Lung (tissue), 17 donors: ENCODE measurements at places on chromosomes 5 and 9. TPM values are rescaled to one million over a fixed set of nuclear protein-coding genes. Genes with fewer than 3 reads are reported as not detected.

DNA sequence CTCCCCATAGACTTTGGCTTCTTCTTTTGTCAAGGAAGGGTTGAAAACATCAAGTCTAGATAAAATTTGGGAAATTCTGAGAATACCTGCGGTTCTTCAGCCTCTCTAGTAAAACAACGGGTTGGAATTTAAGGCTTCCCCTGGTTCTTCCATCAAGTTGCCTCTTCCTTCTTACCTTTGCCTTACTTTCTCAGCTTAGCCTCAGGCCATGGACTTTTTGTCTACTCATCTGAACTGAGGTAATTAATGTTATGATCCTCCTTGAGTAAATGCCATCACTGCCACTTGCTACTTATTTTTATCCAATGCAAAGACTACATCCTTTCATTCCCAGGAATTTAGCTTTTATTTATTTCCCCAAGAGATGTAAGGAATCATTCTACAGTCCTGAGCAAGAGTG, 184.4 kb downstream of the MPDZ start:
- H3K4me3 ChIP-seq = no peak overlapping the region
- H3K27ac ChIP-seq = no peak overlapping the region
- no peaks in the 10 kb centered on the region for H3K27me3 ChIP-seq
- no peaks in the 10 kb centered on the region for H3K4me1 ChIP-seq
- no peak for DNase-seq

DNA sequence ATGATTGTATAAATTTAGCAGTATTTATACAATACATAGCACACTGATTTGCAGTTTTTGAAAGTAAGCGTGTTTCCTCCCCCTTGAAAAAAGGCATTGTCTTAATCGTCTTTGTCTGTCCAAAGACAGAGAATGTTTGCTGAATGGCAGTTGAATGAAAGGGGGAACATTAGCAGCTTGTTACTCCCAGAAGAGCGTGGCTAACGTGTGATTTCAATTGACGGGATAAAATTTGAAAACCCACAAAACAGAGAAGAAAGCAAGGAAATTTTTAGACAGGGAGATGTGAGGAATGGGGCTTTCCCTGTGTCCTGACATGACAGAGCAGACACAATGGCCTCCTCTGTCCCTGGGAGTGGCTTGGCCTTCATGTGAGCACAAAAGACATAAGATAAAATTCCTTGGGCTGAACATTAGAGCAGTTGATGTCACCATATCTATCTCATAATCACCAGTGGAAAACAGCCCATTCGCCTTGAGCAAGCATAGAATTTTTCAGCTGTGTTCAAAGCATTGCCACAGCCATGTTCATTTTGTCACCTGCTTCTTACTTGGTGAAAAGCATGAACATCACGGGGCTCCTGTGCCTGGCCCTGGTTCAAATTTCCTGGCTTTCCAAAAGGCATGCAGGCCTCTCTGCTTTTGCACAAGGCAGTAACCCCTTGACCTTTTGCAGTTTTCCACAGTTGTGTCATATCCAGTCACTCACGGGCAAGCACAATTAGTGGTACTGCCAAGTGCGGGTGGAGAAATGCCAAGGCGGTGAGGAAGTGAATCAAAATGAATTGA, 126.9 kb downstream of the TLE1 start:
- H3K4me3 ChIP-seq = no peak overlapping the region
- no peaks in the 10 kb centered on the region for H3K27me3 ChIP-seq
- peaks cover 18% of the 10 kb centered on the region for H3K4me1 ChIP-seq
- H3K36me3 ChIP-seq = no peaks in the 10 kb centered on the region

F12 gene
- total RNA-seq = 1.4 TPM

SLC6A3 gene
- 0.85 TPM for total RNA-seq

CTNND2 gene
- 2.2 TPM for total RNA-seq

GRCh38 chr9:93827545-93828330, 127.4 kb downstream of the BARX1 start:
- no peak overlapping the region for H3K27ac ChIP-seq
- peak; percentile 73 for DNase-seq
- H3K36me3 ChIP-seq = no peaks in the 10 kb centered on the region
- no peaks in the 10 kb centered on the region for H3K4me1 ChIP-seq
- H3K27me3 ChIP-seq = no peaks in the 10 kb centered on the region
- no peak overlapping the region for H3K4me3 ChIP-seq

GRCh38 chr5:119597728-119598298, 31.5 kb upstream of the FAM170A start:
- no peak overlapping the region for H3K4me3 ChIP-seq
- no peaks in the 10 kb centered on the region for H3K4me1 ChIP-seq
- DNase-seq = no peak
- no peaks in the 10 kb centered on the region for H3K36me3 ChIP-seq
- no peaks in the 10 kb centered on the region for H3K27me3 ChIP-seq

TRIP13 gene
- 3.3 TPM for total RNA-seq

- H3K4me1 ChIP-seq = peaks cover 8% of the 10 kb centered on the region
- no peaks in the 10 kb centered on the region for H3K27me3 ChIP-seq
- no peak overlapping the region for H3K4me3 ChIP-seq
- no peak for DNase-seq
Observed at GRCh38 chr9:111910428-111910827, 13.8 kb downstream of the UGCG start.

SNX2 gene
- 102 TPM for total RNA-seq

RORB gene
- total RNA-seq = 0.40 TPM

GRCh38 chr9:75664597-75664996, 225.9 kb upstream of the PCSK5 start:
- DNase-seq = no peak
- H3K27ac ChIP-seq = no peak overlapping the region
- no peaks in the 10 kb centered on the region for H3K4me1 ChIP-seq
- no peaks in the 10 kb centered on the region for H3K36me3 ChIP-seq
- no peak overlapping the region for H3K4me3 ChIP-seq

GRCh38 chr9:17004500-17004899, 130.3 kb upstream of the CNTLN start:
- H3K36me3 ChIP-seq = no peaks in the 10 kb centered on the region
- no peak overlapping the region for H3K27ac ChIP-seq
- H3K4me1 ChIP-seq = no peaks in the 10 kb centered on the region
- H3K27me3 ChIP-seq = no peaks in the 10 kb centered on the region

- DNase-seq = no peak
- no peak overlapping the region for H3K27ac ChIP-seq
- no peaks in the 10 kb centered on the region for H3K27me3 ChIP-seq
- no peak overlapping the region for H3K4me3 ChIP-seq
- no peaks in the 10 kb centered on the region for H3K4me1 ChIP-seq
Observed at GRCh38 chr9:84852617-84853301, 183.2 kb downstream of the NTRK2 start.

- DNase-seq = no peak
- no peak overlapping the region for H3K4me3 ChIP-seq
- H3K27ac ChIP-seq = no peak overlapping the region
- no peaks in the 10 kb centered on the region for H3K27me3 ChIP-seq
- H3K4me1 ChIP-seq = peaks cover 11% of the 10 kb centered on the region
Observed at GRCh38 chr9:6763244-6763643, 5.5 kb downstream of the KDM4C start.

DNA sequence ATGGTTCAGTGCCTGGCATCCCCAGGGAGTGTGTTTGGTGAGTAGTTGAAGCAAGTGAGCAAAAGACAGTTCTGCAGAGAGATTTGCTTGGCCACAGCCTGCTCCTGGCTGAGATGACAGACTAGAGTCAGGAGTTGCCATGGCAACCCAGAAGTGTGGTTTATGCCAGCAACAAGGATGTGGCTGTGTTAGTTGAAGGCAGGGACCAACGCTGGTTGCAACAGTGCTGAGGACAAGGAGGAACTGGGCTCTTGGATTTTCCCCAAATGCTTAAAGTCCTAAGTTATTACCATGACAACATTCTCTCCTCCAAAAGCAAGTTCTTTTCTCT, 2.7 kb downstream of the NXNL2 start:
- no peaks in the 10 kb centered on the region for H3K36me3 ChIP-seq
- no peak overlapping the region for H3K27ac ChIP-seq

DNA sequence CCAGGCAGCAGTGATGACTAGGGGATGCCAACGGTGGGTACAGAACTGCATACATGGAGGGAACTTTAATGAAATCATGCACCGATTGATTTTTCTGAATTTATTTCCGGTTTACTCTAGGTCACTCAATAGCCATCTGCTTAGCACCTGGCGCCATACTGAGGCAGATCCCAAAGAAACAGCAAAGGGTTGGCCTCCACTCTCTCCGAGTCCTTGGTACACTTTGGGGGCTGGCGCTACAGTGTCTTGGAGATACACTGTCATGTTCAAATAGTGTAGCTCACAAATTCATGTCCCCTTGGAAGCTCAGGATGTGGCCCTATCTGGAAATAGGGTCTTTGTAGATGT, 116.3 kb downstream of the BOD1 start:
- no peaks in the 10 kb centered on the region for H3K27me3 ChIP-seq
- DNase-seq = no peak
- no peaks in the 10 kb centered on the region for H3K4me1 ChIP-seq

DNA sequence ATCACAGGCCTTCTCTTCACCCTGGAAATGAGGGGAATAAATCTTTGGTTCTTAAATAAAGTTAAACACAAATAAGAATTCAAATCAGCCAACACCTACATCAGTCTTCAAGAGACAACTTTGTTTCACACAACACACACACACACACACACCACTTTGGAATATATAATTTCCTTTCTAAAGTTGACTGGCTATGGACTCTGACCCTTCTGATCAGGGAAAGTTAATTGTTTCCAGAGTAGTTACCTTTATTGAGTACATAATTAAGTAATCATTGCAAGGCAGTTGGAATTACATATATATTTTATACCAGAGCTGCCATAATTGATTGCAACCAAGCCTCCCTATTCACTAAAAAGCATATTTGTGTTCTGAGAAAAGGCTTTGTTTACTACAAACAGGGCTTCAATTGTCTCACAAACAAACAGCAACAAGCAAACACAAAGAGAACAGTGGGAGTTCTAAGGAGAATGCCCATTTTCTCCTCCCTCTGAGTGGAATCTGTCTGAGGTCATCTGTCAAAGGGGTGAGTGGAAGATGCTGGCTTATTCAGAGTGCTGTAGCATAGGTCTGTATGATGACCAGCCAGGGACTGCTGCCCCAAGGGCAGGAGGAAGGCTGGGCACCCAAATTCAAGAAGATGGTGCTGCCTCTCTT, 136.6 kb downstream of the SEMA6A start:
- H3K27ac ChIP-seq = peak overlapping the region; percentile 20
- H3K27me3 ChIP-seq = no peaks in the 10 kb centered on the region
- no peaks in the 10 kb centered on the region for H3K4me1 ChIP-seq

C5orf52 gene
- total RNA-seq = not detected

GRCh38 chr5:37002176-37002751, 125.7 kb downstream of the NIPBL start:
- H3K4me1 ChIP-seq = no peaks in the 10 kb centered on the region
- H3K36me3 ChIP-seq = peaks cover 9% of the 10 kb centered on the region
- H3K4me3 ChIP-seq = no peak overlapping the region
- no peak for DNase-seq
- no peak overlapping the region for H3K27ac ChIP-seq
- no peaks in the 10 kb centered on the region for H3K27me3 ChIP-seq

DNA sequence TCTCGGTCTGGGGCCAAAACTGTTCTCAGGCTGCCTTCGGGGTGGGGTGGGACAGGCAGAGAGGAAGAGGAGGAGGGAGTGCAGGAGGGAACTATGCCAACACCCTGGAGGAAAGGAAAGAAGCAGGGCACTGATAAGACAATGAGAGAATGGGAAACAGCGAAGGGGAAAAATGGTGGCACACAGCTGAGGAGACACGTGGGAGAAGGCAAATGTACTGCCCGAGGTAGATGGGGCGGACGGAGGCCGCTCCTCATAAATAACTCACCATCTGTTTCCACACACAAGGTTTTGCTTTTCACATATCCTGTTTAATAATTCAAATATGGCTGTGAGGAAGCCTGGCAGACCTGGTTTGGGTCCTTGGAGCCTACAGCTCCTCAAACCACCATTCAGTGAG, 148.2 kb upstream of the LRRTM2 start:
- no peak overlapping the region for H3K4me3 ChIP-seq
- H3K36me3 ChIP-seq = no peaks in the 10 kb centered on the region
- H3K4me1 ChIP-seq = no peaks in the 10 kb centered on the region
- H3K27ac ChIP-seq = no peak overlapping the region

- H3K27me3 ChIP-seq = no peaks in the 10 kb centered on the region
- no peaks in the 10 kb centered on the region for H3K36me3 ChIP-seq
- H3K4me3 ChIP-seq = no peak overlapping the region
- no peaks in the 10 kb centered on the region for H3K4me1 ChIP-seq
Observed at GRCh38 chr9:96281641-96282040, 20.3 kb downstream of the HSD17B3 start.

- H3K27me3 ChIP-seq = peaks cover 86% of the 10 kb centered on the region
- no peak for DNase-seq
- no peak overlapping the region for H3K27ac ChIP-seq
Observed at GRCh38 chr5:135539430-135540005, 3.8 kb upstream of the NEUROG1 start.

DNA sequence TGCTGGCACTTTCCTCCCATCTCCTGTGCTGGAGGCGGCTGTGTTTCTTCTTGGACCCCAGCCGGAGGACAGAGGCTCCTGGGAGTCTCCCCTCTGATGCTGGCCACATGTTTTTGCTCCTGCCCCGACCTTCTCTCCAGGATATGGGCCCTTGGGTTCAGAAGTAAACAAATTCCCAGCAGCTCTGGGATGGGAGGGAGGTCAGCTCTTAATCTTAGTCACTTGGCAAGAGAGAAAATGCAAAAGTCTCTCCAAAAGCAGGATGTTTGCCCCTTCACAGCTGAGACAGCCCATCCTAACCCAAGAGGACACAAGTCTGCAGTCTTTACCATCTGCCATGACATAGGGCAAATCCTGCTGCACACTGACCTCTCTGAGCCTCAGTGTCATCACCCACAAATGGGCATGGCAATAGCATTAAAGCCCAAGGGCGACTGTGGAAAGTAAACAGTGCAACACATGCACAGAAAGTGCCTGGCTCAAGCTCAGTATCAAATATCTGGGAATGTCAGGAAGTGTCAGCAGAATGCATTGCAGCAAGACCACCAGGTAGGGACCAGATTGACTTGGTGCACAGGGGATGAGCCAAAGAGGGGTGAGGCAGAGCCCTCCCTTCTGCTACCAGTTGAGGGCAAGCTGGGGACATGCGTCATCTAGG, 117.0 kb upstream of the CXCL14 start:
- peaks cover 3% of the 10 kb centered on the region for H3K4me1 ChIP-seq
- DNase-seq = no peak
- no peaks in the 10 kb centered on the region for H3K27me3 ChIP-seq
- no peak overlapping the region for H3K4me3 ChIP-seq

GRCh38 chr5:61910771-61911170, 395.2 kb upstream of the KIF2A start:
- no peaks in the 10 kb centered on the region for H3K4me1 ChIP-seq
- H3K4me3 ChIP-seq = no peak overlapping the region
- H3K27me3 ChIP-seq = no peaks in the 10 kb centered on the region
- DNase-seq = no peak
- H3K36me3 ChIP-seq = no peaks in the 10 kb centered on the region

DNA sequence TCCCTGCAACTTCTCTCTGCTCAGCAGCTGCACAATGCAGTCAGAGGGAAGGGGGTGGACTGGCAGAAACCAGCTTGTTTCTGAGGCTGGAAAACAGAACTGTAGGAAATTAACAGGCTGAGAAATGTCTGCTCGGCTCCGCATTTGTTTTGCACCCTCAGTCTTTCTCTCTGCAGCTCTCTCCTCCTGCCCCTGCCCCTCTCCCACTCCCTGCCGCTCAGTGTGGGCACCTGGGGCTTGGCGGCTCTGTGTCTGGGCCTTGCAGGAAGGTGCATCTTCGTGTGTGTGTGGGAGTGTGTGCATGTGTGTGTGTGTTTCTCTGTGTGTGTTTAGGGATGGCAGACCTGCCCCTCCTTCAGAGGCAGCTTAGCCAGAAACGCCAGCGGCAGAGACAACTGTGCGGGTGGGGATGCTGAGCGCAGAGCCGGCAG, 53.0 kb downstream of the PCDH1 start:
- H3K27ac ChIP-seq = no peak overlapping the region
- no peaks in the 10 kb centered on the region for H3K27me3 ChIP-seq

- no peak overlapping the region for H3K27ac ChIP-seq
- H3K4me1 ChIP-seq = no peaks in the 10 kb centered on the region
- no peak for DNase-seq
- H3K4me3 ChIP-seq = no peak overlapping the region
- no peaks in the 10 kb centered on the region for H3K36me3 ChIP-seq
Observed at GRCh38 chr5:160833806-160834205, 18.2 kb downstream of the ATP10B start.
